ENCODE measurements at places on chromosomes 4 and X.
A peak's percentile ranks its signal among the peaks of the same experiment; 100 is the strongest.

DNA sequence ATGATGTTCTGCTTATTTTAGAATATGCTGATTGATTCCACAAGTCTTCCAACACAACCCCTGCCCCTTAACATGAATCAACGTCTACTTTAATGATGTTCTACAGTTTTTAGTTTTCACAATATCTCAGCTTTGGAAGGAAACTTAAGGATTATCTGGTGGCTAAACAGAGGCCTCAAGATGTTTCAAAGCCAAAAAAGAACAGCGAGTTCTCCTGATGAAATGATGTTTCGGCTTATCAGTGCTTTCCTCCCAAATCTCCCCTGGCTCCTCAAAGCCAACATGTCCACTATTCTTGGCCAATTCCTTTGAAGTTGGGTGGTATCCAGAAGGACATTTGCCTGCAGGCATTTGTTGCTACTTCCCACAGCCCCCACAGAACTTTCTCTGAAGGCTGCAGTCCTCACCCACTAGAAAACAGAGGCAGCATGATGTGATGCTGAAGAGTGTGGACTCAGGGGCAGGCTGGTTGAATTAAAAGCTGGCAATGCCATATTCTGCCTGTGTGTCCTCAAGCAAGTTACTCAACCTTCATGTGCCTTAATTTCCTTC is 87.3 kb downstream of the ADGRG4 start:
- no peak for DNase-seq

- no peak for DNase-seq
Observed at GRCh38 chr4:164039482-164039881, 545.0 kb downstream of the TMA16 start.

DNA sequence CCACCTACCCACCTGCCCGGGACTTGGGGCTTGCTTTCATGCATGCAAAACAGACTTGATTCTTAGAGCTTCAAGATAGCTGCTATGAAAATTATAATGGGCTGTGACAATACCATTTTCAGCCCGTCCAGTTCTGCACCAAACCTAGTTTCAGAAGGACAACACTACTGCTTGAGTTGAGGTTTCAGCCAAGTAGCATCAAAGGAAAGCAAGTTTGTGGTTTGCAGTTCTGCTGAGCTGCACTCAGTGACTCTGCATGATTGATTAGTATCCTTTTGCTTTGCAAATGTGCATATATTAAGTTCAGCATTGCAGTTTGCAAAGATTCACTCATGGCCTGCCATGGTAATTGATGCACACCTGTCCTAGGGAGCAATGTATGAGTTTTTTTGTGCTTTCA is 442.7 kb downstream of the RPA4 start:
- DNase-seq, result no peak

- peak; percentile 42 for DNase-seq
Observed at GRCh38 chrX:140766024-140766611, 56.6 kb downstream of the LINC00632 start.

DNA sequence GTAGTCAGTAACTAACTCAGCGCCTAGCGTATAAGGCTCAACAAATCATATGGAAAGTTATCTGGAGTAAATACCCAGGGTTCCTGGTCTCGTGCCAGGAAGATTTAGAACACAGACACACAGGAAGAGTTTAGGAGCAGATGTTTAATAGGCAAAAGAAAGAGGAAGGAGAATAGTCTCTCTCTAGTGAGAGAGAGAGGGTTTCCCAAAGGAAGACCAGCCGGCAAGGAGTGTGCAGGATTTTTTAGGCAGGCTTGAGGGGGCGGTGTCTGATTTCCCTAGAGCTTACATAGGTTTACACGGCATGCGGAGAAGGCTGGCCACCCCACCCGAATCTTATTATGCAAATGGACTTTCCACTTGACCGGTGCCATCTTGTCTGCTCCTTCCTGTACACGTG is 284.0 kb upstream of the FRG1 start:
- DNase-seq, result no peak

DNA sequence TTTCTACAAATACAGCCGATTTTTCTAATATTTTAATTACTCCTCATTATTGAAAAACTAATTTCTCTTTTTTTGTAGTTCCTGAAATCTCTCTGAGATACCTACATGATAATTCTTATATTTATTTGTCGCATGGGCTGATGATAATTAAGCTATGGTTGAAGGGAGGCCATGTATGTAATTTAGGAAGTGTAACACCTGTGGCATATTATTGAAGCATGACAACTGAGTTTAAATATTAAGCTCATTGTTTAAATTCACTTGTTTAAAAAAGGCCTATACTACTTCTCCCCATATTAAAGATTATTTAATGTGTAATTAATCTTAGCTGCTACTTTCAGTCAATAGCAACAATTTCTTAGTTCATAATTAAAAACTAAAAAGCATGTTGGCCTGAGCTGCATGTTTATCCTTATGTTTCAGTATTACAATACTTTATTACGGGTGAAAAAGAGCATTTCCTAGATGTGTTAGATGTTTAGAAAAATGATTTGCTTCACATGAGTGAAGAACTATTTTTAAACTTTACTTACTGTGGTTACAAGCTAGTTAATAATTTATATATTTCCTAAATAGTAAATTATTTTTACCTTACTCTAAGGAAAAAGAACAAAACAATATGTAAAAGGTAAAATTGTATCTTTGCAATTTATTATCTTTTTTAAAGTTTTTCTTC is 122.4 kb downstream of the RAP1GDS1 start:
- DNase-seq, result no peak

GRCh38 chr4:177171588-177171987 is 138.1 kb upstream of the NEIL3 start:
- DNase-seq, result no peak

- DNase-seq, result no peak
Observed at GRCh38 chr4:124970011-124970410, 257.5 kb upstream of the ANKRD50 start.

- no peak for DNase-seq
Observed at GRCh38 chrX:48937054-48937907, 18.5 kb upstream of the PIM2 start.

DNA sequence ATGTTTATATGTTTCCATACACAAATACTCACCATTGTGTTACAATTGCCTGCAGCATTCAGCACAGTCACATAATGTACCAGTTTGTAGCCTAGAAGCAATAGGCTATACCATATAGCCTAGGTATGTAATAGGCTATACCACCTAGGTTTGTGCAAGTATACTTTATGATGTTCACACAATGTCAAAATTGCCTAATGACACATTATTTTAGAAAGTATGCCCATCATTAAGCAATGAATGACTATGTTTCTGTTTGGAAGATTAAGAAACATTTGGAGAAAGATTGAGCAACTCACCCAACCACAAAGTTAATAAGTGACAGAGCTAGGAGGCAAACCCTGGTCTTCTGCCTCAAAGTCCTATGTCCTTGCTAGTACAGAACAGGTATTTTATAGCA is 96.8 kb upstream of the GRIA3 start:
- no peak for DNase-seq

DNA sequence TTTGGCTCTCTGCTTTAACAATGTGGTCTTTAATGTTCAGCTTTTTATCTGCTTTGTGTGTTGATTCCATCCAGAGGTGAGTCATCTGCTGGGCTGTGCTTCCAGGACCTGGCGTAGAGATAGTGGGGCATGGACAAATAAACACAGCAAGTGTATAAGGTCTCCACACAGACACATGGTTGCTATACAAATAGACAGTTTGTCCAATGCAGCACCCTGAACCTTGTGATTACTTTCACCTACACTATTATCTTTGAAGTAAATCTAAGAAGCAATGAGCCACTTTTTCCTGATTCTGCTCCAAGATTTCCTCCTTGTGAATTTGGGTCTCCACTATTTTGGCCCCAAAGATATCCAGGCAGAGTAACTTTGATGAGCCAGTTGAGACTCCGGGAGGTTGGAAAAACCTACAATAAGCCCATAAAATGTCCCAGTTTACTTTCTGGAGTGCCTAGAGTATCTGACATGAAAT is 12.1 kb downstream of the PPARGC1A start:
- no peak for DNase-seq

GRCh38 chr4:32697281-32697814 is 1977.2 kb downstream of the PCDH7 start:
- DNase-seq, result no peak

DNA sequence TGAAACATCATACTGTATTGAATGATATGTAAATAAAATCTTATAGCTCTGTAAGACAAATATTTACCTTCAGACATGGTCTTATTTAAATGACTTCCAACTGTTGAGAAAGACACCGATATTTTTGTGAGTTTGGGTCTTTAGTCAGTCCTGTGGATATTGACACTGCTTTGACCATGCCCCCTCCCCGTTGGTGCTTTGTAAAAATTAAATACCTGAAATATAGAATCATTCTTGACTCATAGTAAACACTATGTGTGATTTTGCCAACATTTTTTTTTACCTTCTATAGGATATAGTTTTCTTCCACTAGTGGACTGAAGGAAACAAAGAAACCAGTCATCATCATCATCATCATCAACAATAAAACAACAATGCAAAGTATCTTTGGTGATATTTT is 114.3 kb upstream of the HS3ST1 start:
- no peak for DNase-seq

DNA sequence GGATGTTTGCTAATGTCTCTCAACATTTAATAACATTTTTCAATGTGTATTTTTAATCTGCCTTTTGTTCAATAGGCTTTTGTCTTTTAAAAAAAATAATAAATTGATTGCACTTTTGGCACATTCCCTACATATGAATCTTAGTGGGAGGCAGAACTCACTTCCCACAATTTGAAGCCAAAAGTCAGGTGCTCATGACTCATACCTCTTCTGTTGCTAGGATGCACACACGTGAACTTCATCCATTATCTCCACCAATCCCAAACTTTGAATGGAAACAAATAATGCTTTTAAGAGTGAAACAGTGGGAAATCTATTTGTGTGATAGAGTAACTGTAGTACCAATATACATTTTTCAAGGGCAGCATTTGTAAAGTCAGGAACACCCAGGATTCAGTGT is 260.5 kb downstream of the IQCM start:
- no peak for DNase-seq

DNA sequence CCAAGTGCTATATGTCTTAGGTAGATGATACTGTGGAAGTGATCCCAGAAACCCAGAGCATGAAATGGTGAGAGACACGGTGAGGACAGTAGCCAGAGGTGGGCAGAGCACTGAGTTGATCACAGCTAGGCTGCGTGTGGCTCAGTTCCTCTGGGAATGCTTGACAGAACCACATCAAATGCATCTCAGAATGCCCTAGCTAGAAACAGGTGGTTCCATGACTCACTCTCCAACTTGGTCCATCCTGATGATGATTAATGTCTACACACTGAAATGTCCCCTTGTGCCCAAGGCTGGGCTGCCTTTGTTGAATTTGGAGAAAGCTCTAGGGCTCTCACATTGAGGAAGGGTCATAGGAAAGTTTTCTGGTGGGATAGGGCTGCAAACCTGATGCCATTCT is 113.6 kb downstream of the ZNF518B start:
- no peak for DNase-seq

- no peak for DNase-seq
Observed at GRCh38 chr4:38995660-38996005, 36.6 kb downstream of the TMEM156 start.

- no peak for DNase-seq
Observed at GRCh38 chrX:103503163-103503852, 16.0 kb downstream of the RAB40A start.

DNA sequence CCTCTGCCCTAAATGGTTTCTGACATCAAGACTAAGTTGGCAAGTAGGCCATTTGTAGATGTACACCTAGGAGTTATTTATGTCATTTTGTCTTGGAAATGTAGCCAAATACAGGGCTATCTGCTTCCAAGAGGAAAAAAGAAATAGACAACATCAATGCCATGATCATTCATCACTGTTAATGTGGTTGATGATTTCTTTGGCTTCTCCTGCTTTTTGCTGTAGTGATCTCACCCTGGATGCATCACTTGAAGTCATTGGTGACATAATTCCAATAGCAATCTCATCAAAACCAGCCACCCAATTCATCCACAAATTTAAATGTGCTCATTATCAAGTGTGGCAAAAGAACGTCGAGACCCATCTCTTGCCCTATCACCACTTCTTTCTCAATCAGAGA is 222.6 kb upstream of the PPARGC1A start:
- no peak for DNase-seq

GRCh38 chrX:71453056-71453455 is 79.8 kb upstream of the OGT start:
- DNase-seq, result no peak

DNA sequence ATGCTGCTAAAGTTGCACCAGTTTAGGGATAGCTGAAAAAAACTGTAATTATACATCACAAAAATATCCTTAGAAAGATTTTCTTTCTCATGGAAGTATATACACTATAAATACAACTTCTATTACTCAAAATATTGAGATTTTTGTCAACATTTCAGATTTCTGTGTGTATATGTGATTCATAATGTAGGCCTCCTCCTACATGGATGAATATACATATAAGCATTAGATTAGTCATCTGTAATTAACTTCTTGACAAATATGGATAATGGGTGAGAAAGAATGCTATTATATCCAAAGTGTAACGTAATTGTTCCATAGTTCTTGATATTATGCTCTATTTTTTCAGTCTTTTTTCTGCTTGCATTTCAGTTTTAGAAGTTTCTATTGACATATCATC is 124.9 kb downstream of the CBLL2 start:
- no peak for DNase-seq

DNA sequence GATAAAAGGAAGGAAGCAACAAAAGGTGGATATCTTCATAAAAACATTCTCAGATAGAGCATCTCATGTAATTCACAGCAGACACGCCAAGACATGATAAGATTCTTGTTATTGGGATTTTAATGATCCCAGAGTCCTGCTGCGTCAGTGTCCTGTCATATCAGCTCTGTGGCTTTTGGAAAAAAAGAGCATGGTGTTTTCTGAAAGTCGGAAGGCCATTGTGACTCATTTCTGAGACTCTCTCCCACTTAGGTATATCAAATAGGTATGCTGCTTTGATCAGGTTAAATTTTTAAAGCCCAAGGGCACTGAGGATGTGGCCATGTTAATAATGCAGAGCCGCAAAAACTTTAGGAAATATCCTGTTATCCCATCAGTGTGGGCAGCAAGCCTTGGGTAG is 481.0 kb downstream of the KCNIP4 start:
- DNase-seq, result no peak

- no peak for DNase-seq
Observed at GRCh38 chr4:175282407-175282806, 364.2 kb downstream of the ADAM29 start.

DNA sequence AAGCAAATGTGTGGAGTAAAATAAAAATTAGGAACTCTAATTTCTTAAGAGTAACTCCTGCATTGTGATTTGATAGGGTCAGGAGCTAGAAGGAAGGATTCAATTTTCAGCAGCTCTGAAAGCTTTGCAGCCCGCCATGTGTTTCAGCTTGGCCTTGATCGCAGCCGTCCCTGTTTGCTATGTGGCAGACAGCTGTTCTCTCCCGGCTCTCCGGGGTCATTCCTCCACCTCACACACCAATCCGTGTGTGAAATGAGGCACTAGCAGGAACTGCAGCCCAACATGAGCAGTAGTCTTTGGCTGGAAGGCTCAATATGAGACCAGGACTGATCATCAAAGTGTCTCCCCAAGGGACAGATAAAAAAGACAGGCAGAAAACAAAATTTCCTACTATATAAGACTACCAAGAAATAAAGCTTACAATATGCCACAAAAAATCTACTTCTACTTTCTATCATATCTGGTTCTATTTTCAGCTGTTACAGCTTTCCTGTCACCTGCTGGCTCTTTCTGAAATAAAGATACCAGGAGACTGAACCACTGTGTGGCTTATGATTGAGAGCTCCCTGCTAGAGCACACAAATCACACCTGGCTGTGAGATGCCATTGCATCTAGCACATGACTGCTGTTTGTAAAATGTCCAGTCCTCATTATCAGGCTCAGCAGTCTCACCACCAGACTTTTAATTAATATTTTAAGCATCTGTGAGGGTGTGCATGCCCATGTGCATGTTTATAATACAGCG is 44.1 kb upstream of the SEC24B start:
- DNase-seq, result no peak

Data from substantia nigra (tissue), 51 donors.